ENCODE measurements at places on chromosomes 11 and 22.

- no peak for DNase-seq
Measured at GRCh38 chr11:47791774-47792430, 24.8 kb upstream of the FNBP4 start.

GRCh38 chr11:72639502-72640375, 34.5 kb downstream of the PDE2A start:
- no peak for DNase-seq

DNA sequence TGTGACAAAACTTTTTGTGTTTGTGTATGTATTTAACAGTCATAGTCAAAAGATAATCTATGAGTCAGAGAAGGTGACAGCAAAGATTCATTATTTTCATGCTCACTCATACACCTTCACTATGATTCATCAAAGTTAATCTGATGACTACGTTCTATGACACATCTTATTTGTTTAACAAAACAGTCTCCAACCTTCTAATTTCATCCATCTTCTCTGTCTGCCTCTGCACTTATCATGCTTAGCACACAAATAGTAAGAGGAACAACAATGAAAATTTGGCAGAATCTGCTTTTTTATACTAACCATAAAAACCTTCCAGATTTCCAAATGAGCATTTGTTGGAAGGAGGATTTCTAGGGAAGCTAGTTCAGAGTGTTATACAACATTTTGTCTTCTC, 568.9 kb downstream of the LUZP2 start:
- DNase-seq = no peak

DNA sequence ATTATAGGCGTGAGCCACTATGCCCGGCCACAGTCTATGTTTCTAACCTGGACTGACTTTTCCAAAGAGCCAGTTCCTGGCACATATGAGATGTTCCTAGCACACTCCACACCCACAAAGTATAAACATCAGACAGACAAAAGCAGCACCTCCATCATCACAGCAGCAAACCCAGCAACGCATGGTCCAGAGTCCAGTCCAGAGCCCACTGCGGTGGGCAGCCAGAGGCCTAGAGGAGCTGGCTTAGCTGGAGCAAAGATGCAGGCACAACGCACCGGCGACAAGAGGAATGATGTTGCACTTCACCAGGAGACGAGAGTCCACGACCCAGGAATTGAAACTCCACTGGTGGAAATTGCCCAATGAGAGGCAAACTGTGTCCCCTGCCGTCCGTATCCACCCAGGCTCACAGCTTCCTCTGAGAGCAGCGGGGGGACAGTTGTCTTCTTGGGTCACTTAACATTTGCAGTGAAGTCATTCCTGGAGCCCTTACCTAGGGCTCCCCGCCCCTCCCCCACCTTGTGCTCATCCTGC, 36.6 kb downstream of the RPS6KA4 start:
- DNase-seq = no peak

DNA sequence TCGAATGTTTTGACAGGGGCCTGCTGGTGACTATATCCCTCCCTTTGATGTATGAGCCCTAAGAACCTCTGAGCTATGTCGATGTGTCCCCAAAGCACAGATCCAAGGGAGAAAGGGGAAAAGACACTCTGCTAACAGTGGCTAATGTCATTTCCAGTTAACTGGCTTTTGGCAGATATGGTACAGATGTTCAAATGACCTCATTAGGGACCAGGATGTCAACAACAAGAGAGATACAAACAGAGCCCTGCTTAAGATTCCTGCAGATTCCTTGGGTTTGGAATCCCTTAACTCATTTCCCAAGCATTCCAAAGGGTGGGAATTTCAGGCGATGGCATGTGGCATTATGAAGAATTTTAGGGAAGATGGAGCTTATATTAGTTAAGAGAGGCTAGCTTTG, 517.3 kb downstream of the SOX6 start:
- no peak for DNase-seq

DNA sequence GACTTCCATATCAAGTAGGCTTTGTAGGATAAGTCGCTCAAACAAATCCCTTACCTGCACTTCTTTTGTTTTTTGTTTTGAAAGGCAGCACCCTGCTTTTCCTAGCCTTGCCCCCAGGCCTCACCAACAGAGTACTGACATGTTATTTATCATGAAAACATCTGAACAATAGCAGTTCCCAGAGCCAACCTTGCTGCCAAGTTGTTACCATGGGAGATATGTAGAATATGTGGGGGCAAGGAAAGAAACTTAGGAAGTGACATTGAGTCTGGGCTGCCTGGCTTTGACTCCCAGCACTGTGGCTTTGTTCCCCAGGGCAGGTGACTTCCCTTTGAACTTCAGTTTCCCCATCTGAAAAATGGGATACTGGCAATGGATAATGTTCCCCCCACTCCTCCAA, 53.4 kb upstream of the CRYBB3 start:
- DNase-seq = no peak

- DNase-seq = peak; percentile 93
Measured at GRCh38 chr11:48001438-48002021, 21.2 kb downstream of the PTPRJ start.

DNA sequence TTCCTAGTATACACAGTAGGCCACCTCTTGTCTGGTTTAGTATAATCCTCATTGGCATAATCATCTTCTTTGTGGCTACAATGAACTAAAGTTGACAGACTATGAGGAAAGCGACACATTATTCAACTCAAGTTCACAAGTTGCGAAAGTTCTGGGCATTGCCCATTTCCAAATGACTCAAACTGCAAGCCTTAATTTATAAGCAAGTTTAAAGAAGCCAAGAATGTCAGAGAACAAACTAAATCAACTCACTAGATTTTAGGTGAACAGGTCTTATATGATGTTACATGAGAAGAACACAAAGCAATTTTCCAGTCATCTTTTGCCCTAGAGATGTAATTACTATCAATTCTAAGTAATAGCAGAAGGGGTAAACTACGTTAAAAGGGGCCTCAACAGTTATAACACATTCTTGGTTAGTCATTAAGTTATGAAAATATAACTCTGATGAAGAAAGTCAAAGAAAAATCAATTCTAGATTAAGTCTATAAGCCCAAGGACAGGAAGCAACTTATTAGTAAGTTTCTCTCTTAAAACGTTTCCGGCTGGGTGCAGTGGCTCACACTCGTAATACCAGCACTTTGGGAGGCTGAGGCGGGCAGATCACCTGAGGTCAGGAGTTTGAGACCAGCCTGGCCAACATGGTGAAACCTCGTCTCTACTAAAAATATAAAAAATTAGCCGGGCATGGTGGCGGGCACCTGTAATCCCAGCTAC, 21.5 kb downstream of the PICALM start:
- DNase-seq = peak; percentile 76

- DNase-seq = peak; percentile 45
Measured at GRCh38 chr11:62544581-62545436, 1.8 kb downstream of the AHNAK start.

DNA sequence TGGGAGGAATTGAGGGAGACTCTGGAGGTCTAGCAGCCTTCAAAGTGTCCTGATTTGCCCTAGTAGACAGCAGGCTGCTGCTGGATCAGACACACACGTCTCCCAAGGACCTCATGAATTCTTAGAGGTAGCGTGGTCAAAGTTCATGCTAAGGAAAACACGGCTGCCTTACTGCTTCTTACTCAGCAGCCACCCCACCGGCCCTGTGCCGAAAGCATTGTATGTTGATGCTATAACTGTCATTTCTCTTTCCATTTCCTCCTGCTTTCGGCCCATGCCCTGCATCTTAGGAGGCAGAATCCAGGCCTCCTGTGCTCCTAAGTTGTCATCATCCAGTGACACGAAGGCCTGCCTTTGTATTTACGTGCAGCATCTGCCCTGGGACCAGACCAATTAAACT, 10.5 kb upstream of the CCND1 start:
- no peak for DNase-seq

DNA sequence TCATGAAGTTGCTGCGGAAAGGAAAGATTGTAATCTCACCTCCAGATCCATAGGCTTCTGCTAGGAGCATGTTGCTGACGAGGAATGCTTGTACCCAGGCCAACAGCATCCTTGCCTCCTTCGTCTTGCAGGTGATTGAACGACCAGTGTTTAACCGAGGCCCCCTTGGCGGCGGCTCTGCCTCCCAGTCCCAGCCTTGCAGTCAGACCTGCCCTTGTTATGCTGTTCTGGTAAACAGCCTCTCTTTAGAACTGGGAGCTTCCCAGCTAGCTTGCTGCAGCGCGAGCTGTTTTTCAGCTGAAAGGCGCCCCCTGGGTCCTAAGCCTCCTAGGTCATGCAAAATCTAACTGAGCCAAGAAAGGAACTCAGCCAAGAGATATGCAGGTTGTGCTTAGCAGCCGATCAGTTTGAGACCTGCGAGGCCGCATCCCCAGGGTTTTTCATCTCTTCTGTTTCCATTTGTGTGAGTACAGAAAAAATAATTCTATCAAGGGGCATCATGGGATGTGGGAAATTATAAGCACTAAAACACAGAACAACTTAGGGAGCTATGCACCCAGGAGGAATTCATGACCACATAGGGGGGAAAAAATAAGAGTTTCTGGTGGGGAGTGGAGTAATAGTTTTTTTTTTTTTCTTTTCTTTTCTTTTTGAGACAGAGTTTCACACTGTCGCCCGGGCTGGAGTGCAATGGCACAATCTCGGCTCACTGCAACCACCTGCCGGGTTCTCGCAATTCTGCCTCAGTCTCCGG, at the start of gene PIK3IP1:
PIK3IP1 (minus strand) TSS at position 253 of the 754 bp plus-strand sequence; CDS start at position 109, 144 bp downstream.
- DNase-seq = peak; percentile 93

GRCh38 chr11:36657610-36658267, 59.7 kb upstream of the RAG2 start:
- DNase-seq = no peak

DNA sequence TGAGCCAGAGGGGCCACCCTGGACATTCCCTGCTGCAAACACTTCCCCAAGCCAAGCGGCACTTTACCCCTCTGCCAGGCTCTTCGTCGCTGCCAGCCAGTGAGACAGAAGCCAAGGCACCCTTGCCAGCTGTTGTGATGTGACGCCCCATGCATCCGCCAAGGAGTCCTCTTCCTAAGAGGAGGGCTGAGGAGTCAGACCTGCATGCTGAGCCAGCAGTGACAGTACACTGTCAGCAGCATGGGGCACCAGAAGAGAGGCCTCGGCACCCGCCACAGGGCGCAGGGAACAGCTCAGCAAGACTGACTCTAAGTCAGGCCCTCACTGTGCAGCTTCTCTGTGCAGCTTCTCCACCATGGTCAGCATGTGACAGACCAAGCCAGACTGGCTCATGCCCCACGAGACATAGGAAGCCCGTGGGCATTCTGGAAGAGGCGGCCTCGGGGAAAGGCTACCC, 26.4 kb downstream of the VPS37C start:
- no peak for DNase-seq

DNA sequence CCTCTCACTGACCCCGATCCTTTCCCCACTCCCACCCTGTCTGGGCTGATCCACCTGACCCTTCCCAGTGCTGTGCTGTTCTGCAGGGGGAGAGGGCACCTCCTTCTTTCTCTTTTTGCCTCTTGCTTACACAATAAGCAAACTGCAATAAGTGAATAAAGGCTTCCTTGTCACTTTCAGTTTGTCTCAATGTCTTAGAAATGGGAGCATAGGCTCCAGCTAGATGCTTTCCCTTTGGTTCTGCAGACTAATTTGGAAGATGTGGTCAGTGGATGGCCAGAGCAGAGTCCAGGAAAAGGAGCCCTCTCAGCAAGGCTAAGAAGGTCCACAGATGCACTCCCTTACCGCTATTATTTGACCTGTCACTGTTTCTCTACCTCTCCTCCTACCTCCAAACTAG, 9.4 kb downstream of the OR8B12 start:
- no peak for DNase-seq

- no peak for DNase-seq
Measured at GRCh38 chr22:35549328-35549727, 8.7 kb downstream of the RASD2 start.

- DNase-seq = no peak
Measured at GRCh38 chr11:111044751-111045406, 200.6 kb upstream of the POU2AF2 start.

GRCh38 chr11:33909150-33909549, 17.3 kb upstream of the LMO2 start:
- no peak for DNase-seq

DNA sequence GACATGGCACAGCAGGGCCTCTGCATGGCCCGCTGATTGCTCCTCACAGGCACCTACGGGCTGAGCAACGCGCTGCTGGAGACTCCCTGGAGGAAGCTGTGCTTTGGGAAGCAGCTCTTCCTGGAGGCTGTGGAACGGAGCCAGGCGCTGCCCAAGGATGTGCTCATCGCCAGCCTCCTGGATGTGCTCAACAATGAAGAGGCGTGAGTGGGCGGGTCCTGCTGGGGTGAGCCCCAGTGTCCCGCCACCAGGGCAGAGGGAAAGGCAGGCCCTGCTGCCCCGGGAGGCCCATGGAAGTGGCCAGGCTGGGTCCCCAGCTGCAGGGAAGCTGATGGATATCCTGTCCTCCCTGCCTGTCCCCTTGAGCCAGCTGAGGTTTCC, 18.6 kb upstream of the DGCR8 start:
- no peak for DNase-seq

GRCh38 chr11:65058419-65059054, at the start of gene NAALADL1:
Gene NAALADL1, minus strand, starts transcription at chr11:65058553. Its CDS starts 32 bp downstream, at chr11:65058521.
- DNase-seq = no peak

GRCh38 chr22:37279331-37280181, 2.8 kb upstream of the CYTH4 start:
- DNase-seq = no peak

GRCh38 chr22:48699511-48699910, 1128.2 kb downstream of the BRD1 start:
- no peak for DNase-seq

DNA sequence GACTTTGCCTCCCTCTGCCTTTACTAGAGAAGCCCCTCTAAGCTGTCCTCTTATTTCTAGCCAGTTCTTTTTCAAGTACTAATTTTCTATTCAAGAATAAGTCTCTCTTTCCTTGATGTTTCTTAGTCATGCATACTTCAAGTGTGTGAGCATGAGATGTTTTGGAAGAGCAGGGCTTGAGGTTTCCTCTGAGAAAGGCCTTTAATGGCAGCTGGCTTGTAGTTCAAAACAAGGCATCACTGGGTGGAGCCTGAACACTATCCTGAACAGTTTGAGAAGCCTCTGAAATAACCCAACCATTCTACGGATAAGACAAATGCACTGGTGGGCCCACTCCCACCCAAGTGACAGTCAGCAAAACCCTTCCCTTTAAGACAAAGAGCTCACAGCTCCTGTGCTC, 37.6 kb downstream of the CLDN25 start:
- no peak for DNase-seq

GRCh38 chr11:67648140-67648795, 2.3 kb downstream of the ACY3 start:
- DNase-seq = peak; percentile 81

DNA sequence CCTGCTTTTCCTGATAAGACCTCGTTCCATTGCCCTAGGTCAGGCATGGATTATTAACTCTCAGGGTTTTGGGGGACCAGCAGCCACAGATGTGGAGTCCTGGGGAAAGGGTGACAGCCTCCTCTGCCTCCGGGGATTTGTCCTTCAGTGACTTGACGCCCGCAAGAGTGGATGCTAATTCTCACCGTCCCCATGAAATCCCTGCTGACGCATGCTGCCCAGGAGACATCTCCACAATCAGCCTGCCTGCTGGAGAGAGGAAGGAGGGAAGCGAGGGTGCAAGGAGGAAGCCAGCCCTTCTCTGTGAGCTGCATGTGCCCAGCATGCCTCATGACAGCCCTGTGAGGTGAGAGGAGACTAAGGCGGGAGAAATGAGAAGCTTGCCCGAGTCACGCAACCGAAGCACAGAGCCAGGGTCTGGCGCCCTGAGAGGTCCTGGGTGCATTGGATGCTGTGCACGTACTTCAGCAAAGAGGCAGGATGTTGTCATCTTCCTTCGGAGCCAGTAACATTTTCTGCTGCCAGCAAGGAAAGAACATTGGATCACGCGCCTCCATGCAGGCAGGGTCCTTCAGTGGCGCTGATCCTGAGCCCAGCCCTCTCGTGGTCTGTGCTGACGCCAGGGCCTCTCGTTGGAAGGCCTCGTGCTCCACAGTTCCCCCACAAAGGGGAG, 27.3 kb upstream of the KRTAP5-6 start:
- no peak for DNase-seq

- no peak for DNase-seq
Measured at GRCh38 chr11:32497951-32498350, 62.6 kb upstream of the WT1 start.
